NCI-H1048 (cell line): ENCODE measurements at places on chromosomes 7 and 10.

GRCh38 chr10:4191354-4191753, 406.3 kb upstream of the KLF6 start:
- no peak for DNase-seq

DNA sequence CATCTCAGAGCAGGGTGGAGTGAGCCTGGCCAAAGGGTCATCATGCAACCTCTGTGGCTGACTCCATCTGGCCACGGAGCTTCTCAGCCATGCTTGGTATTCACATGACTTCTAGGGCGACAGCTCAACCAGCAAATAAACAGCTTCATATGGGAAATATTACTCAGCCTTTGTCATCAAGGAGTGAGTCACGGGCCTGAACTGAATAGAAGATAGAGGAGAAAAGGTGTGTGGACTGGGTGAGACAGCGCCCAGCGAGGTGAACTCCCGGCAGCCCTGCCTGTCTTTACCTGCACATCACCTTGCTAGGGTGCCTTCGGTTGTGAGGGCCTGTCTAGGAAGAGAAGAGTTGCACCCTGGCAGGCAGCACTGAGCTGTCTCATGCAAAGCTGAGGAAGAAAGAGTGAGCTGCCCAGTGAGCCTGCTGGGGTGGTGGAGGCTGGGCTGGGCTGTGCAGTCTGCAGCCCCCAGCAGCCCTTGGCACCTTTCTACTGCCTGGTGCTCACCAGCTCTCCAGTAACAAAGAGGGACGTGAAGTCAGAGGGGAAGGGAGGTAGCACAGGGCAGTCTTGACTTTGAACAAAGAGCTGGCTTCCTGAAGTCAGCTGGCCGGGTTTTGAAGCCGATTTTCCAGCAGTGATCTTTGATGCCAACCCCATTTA, 114.2 kb downstream of the EGFR start:
- DNase-seq, result no peak

DNA sequence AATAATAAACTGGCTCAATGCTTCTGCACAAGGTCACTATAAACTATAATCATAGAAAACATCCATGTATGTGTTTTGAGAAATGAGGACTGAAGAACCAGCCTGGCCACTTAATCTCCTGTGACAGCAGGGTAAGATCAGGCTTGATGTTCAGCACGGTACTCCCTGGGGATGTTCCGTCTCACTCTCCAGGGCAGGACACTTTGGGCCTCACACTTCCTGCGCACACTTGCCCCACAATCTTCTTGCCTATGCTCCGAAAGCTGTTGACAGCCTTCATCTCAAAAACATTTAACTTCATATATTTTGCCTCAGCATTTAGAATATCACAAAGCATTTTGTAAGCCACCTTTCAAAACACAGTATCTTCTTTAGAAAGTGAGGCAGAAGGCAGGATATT, 92.7 kb downstream of the PARD3 start:
- DNase-seq, result no peak

- no peak for DNase-seq
These were observed 200.3 kb upstream of the PCLO start for GRCh38 chr7:83362871-83363550.

GRCh38 chr10:80407812-80408241, 524 bp upstream of the PRXL2A start:
- DNase-seq, result no peak

- DNase-seq, result no peak
These were observed 23.1 kb upstream of the PON2 start for GRCh38 chr7:95457947-95458346.

GRCh38 chr10:56496186-56496486, 135.1 kb upstream of the ZWINT start:
- DNase-seq, result no peak

DNA sequence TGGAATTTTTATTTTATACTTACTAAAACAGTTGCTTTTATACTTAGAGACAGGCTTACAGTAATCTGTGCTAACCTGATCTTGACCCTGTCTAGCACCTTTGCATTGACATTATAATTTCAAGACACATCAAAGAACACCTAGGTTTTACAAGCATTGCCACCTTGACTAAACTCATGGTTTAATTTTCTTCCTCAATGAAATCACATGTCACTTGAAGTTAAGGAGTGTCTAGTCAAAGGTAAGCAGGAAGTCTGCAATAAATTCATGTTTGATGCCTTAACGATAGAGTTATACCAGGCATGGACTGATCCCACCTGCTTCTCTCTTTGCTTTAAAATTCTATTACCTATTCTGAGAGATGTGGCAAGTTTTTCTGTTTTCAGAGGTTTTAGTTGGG, 62.4 kb downstream of the ZNF800 start:
- DNase-seq, result no peak

- DNase-seq, result no peak
These were observed 3.0 kb upstream of the PON1 start for GRCh38 chr7:95327356-95327755.

DNA sequence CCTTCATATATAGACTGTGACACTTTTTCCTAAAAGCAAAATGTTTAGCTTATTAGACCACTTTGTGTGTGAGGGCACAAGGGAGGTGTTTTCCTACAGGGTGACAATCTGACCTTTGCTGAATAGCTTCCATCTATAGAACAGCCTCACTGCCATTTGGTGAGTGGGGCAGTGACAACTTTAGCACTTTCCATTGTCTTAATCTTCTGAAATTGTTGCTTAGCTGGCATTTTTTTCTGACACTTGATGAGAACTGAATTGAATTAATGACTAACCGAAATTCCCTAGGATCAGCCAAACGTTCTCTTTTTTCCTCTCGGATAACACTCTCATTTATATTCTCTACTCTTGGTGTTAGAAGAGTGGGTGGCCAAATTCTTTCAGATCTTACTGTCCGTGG, 30.2 kb downstream of the KDM7A start:
- no peak for DNase-seq

DNA sequence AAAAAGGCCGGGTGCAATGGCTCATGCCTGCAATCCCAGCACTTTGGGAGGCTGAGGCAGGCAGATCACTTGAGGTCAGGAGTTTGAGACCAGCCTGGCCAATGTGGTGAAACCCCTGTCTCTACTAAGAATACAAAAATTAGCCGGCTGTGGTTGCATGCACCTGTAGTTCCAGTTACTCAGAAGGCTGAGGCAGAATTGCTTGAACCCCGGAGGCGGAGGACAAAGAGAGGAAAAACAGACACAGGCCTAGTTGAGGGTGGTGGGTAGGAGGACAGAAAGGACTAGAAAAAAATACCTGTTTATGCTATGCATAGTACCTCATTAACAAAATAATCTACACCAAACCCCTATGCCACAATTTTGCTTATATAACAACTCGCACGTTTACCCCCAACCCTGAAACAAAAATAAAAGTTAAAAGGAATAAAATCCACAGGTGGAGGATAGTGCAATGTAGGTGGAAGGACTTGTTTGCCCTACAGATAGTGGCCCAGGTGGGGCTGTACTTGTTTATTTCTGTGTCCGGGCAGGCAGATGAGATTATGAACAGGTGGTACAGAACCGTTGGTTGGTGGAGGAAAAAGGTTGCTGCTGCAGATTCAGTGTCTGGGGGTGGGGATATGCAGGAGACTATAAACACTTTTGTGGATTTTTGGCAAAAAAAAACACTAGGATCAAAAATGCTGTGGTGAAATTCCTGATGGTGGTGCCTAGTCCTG, 5.1 kb downstream of the ZNF680 start:
- no peak for DNase-seq

- no peak for DNase-seq
These were observed 903.6 kb upstream of the AUTS2 start for GRCh38 chr7:68694656-68695055.

DNA sequence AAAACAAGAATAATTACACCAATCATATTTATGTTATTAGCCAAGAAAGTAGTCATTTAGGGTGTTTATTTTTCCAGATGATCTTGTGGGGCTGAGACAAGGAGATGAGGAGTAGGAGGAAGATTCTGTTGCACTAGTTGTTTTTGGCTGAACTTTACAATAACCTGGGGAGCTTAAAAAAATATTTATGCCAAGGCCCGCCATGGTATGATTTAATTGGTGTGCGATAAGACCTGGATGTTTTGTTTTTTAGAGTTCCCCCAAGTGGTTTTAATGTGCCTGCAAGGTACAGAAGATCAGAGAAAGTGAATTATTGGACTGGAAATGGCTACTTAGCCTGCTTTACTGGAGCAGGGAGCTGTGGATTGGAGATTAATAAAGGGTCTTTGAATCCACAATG, 7.1 kb upstream of the ZNF282 start:
- DNase-seq, result no peak

GRCh38 chr10:131556897-131557495, 245.5 kb upstream of the TCERG1L start:
- DNase-seq, result no peak

DNA sequence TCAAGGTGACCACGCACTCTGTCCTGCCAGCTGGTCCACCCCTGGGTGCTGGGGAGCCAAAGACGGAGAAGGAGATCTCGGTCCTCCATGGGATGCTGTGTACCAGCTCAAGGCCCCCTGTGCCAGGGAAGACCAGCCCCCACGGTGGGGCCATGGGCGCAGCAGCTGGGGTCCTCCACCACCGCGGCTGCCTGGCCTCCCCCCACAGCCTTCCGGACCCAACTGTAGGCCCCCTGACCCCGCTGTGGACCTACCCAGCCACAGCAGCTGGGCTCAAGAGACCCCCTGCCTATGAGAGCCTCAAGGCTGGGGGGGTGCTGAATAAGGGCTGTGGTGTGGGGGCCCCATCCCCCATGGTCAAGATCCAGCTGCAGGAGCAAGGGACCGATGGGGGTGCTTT, 5.4 kb downstream of the NYAP1 start:
- no peak for DNase-seq

GRCh38 chr10:29256586-29256985, 32.3 kb upstream of the LYZL1 start:
- DNase-seq, result no peak

GRCh38 chr7:55964261-55965099, at the start of gene NIPSNAP2:
Gene NIPSNAP2, plus strand, starts transcription at chr7:55964585. Its CDS starts 25 bp downstream, at chr7:55964610.
- peak; percentile 61 for DNase-seq

GRCh38 chr10:24120646-24121045, 88.3 kb upstream of the KIAA1217 start:
- DNase-seq, result no peak

- DNase-seq, result no peak
These were observed 135.8 kb downstream of the RGS10 start for GRCh38 chr10:119406601-119407253.

DNA sequence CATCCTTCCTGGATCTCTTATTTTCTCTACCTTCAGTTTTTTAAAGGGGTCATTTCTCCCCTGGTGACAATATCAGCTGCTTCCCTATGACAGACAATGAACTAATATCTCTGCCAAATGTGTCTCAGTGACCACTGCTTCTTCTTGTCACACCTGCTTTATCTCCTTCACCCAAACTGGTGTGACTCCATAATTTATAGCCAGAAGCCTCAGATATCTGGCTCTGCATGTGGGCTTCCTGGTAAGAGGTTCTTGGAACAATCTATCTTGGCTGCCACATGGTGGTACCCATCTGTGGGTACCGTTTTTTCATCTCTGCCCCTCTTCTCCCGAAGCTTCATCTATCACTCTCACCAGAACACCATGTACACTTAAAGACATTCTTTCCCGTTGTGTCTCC, 37.0 kb downstream of the CPVL start:
- no peak for DNase-seq

DNA sequence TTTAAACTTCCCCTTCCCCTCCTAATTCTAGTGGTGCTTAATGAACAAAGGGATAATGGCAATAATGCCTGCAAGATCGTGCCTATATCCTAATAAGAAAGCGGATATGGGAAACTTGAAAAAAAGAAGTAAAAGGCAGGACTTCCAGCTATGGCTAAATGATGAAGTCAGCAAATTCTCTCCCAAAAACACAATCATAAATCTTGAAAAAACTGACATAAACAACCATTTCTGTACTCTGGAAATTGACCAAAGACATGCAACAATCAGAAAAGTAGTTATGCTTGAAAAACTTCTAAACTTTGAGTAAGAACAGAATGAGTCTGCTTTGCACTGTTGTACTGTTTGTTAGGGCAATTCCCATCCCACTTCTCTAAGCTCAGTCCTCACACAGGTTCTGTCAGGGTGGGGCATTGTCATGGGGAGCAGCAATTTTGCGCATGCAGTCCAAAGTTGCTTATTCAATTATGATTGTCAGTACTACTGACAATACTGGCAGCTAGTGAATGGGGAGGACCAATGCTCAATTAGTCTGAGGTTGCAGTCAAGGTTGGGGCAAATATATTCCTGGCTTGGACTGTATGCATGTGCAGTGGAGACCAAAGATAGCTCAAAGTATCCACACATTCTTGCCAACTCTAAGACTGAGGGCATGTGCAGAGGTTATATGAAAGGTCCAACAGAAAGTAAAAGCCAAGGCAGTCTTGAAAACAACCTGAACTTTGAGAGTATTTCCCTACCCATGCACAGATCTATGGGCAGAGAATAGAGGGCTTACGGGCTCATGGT, 34.1 kb upstream of the ARHGAP22 start:
- DNase-seq, result no peak

DNA sequence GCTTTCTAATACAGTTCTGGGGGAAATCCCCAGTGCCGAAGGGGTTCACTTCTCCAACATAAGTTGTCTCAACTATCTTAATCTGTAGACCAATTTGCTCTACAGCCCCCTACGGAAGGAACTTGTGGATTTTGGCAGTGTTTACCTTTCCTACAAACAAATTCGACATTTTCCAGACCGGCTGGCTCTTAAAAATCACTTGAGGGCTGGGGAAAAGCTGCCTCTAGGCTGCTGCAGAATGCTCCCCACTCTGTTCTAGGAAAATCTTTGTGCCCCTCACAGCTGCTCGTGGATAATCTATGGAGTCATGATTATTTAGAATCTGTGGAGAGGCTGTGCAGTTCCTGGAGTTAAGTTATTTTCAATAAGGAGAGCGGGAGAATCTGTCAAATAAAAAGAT, 474.6 kb upstream of the FZD8 start:
- DNase-seq, result no peak

DNA sequence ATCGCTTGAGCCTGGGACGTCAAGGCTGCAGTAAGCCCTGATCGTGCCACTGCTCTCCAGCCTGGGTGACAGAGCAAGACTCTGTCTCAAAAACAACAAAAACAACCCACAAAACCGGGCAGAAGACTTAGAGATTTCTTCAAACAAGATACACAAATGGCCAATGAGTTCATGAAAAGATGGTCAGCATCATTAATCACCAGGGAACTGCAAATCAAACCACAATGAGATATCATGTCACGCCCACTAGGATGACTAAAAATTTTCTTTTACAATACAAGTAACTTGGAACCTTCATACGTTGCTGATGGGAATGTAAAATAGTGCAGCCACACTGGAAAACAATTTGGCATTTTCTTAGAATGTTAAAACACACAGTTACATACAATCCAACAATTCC, 77.3 kb upstream of the GRID1 start:
- no peak for DNase-seq

- no peak for DNase-seq
These were observed 13.9 kb downstream of the PARD3 start for GRCh38 chr10:34801097-34801733.

DNA sequence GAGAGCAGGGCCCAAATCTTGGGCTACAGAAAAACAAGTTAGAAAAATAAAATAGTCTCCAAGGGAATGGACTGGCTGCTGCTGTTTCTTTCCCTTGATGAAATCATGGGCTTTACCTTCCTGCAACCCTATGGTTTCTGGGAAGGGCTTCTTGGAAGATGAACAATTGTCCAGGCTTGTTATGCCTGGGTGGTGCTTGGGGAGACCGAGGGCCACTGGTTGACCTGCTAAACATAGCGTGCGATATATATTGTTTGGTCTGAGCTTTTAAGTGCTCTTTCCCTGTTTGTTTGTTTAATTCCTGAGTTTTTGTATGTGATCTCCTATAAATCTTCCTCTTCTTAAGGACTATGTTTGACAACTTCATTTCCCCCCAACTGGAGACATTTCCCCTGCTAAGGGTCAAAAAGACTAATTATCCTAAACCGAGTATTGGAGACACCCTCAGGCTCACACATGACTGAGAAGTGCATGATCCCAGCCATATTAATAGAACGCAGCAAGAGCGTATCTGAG, 37.9 kb downstream of the SLC25A28 start:
- no peak for DNase-seq
